ENCODE measurements at places on chromosomes 2 and 18.

DNA sequence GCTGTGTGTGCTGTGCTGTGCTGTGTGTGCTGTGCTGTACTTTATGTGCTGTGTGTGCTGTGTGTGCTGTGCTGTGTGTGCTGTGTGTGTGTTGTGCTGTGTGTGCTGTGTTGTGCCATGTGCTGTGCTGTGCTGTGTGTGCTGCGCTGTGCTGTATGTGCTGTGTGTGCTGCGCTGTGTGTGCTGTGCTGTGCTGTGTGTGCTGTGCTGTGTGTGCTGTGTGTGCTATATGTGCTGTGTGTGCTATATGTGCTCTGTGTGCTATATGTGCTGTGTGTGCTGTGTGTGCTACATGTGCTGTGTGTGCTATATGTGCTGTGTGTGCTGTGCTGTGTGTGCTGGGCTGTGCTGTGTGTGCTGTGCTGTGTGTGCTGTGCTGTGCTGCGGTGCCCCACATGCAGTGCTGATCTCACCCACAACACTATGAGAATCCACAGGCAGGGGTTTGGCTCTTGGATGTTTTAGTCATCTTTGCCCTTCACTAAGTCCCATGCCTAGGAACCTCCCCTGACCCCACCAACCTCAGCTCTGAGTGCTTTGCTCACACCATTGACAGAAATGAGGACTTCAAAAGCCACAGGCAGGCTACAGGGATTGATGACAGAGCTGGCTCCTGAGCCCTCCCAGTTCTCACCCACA is 30.5 kb upstream of the MAL start:
- no peak for DNase-seq

- no peak for DNase-seq
These were observed 10.6 kb downstream of the EMX1 start for GRCh38 chr2:72927619-72928550.

DNA sequence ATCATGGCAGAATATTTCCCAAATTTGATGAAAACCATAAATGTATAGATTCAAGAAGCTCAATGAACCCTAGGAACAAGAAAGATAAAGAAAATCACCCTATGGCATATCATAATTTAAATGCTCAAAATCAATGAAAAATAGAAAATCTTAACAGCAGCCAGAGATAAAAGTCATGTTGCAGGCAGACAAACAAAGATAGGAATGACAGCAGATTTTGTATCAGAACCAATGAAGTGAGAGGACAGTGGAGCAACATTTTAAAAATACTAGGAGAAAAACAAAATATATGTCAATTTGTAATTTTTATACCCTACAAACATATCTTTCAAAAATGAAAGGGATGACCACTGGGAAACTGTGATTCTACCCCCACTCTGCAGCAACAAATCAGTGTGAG is 203.3 kb downstream of the PIEZO2 start:
- DNase-seq, result no peak

DNA sequence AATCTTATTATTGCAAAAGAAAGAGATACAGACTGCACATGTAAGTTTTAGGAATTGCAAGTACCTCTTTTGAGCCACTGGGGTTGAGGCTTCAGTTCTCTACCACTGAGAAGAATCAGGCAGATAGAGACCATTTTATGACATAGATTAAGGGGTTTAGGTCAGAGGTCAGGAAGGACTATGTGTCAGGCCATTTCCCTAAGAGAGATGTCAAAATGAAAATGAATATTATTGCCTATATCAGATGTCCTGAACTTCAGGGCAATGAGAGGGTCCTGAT is 113.7 kb downstream of the GATA6 start:
- DNase-seq, result no peak

DNA sequence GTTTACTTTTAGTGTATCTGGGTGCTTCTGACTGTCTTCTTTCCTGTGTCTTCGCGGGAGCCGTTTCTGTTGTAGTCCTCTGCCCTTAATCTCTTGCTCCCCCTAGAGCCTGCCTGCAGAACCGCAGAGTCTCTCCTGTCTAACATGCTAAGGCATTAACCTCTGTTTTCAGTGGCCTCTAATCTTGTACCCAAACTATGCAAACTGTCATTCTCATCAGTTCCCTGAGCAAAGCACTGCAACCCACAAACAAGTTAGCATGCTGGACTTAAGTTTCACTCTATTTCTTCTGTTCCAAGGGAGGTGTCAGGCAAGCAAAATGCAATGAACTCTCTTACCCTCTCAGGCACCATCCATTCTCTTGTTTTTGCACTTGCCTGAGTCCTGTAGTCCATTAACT is 138.4 kb downstream of the OTX1 start:
- DNase-seq, result peak; percentile 65

All from NB4 (cell line).